ENCODE measurements at places on chromosomes 3 and 15.

GRCh38 chr15:99511866-99512661 is 53.7 kb upstream of the MEF2A start:
- DNase-seq, result peak; percentile 20

GRCh38 chr3:37964716-37965115 is 25.9 kb upstream of the VILL start:
- no peak for DNase-seq

DNA sequence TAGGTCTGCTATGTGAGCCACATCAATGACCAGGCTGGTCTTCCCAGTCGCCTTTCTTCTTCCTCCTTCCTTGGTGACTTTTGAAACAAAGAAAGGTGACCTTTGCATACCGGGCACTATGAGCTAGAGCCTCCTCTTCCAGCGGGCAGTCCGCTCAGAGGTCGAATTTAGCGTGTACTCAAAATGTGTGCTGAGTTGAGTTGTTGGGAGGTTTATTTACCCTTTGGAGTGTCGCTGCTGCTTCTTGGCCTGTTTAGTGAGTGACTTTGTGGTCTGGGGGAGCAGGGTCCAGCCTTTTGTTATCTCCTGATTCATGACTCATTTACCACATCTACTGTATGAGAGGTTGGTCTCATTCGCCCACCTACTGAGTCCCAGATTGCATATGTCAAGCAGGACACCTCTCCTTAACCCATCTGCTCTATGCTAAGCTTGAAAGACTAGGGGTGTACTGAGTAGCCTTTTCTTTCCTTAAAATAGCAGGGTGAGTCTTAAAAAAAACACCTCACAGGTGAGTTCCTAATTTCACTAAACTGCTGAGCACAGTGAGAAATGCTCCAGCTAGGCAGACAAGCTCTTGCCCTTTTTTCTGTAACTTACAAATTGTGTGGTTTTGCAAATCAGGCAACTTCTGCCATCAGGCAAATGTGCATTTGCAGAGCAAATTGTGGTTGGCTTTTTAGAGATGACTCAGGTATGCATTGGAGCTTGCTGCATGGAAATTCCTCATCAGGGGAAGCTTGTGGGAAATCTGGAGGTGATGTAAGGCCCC is 3.2 kb upstream of the SIAH2 start:
- no peak for DNase-seq

- no peak for DNase-seq
Observed at GRCh38 chr15:67361100-67361499, 106.5 kb downstream of the IQCH start.

- no peak for DNase-seq
Observed at GRCh38 chr3:141394560-141394959, 26.3 kb downstream of the ZBTB38 start.

- DNase-seq, result no peak
Observed at GRCh38 chr15:40054855-40055575, 16.0 kb upstream of the SRP14 start.

DNA sequence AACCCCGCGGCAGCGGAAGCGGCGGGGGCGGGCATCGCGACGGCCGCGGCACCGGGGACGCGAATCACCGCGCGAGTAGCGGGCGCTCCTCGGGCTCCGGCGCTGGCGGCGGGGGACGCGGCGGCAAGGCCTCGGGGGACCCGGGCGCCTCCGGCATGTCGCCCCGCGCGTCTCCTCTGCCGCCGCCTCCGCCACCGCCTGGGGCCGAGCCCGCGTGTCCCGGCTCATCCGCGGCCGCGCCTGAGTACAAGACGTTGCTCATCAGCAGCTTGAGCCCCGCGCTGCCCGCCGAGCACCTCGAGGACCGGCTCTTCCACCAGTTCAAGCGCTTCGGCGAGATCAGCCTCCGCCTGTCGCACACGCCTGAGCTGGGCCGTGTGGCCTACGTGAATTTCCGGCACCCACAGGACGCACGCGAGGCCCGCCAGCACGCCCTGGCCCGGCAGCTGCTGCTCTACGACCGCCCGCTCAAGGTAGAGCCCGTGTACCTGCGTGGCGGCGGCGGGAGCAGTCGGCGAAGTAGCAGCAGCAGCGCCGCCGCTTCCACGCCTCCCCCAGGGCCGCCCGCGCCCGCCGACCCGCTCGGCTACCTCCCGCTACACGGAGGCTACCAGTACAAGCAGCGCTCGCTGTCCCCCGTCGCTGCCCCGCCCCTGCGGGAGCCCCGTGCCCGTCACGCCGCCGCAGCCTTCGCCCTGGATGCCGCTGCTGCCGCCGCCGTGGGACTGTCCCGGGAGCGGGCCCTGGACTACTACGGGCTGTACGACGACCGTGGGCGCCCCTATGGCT is 675 bp downstream of the RBM15B start:
- DNase-seq, result no peak

- DNase-seq, result peak; percentile 12
Observed at GRCh38 chr3:198113206-198114053, 153.4 kb downstream of the LMLN start.

All from globus pallidus (tissue), 1 donor.